Articular chondrocyte of knee joint (primary cell): ENCODE measurements at places on chromosomes 12 and 14. TPM values are rescaled to one million over a fixed set of nuclear protein-coding genes. Genes with fewer than 3 reads are reported as not detected.

KRT79 gene
- not detected in 2 replicates for total RNA-seq

RBP5 gene
- not detected in 2 replicates for total RNA-seq

RNASE1 gene
- 1.1 TPM in 1 of 2 replicates, not detected in the other for total RNA-seq

CLEC14A gene
- total RNA-seq, result 0.13 and 0.54 TPM in 2 replicates

BLTP3B gene
- 73.8 and 81.8 TPM in 2 replicates for total RNA-seq

SERPINA5 gene
- total RNA-seq, result 3.5 and 4.6 TPM in 2 replicates

STXBP6 gene
- total RNA-seq, result 1.0 and 1.2 TPM in 2 replicates

RPS26 gene
- 336 and 547 TPM in 2 replicates for total RNA-seq

CMTM5 gene
- 0.22 and 0.26 TPM in 2 replicates for total RNA-seq

C12orf56 gene
- 0.32 TPM in 1 of 2 replicates, not detected in the other for total RNA-seq

LRRIQ1 gene
- not detected in 2 replicates for total RNA-seq

CCDC85C gene
- total RNA-seq, result 7.7 and 12.3 TPM in 2 replicates

C12orf60 gene
- 1.6 and 1.9 TPM in 2 replicates for total RNA-seq

KRT6A gene
- total RNA-seq, result not detected in 2 replicates

SLC25A47 gene
- total RNA-seq, result not detected in 2 replicates

PLEKHG3 gene
- total RNA-seq, result 15.5 and 16.8 TPM in 2 replicates

TAS2R7 gene
- total RNA-seq, result 0.22 TPM in 1 of 2 replicates, not detected in the other

RPGRIP1 gene
- not detected in 2 replicates for total RNA-seq

FGF6 gene
- total RNA-seq, result not detected in 2 replicates

SERPINA6 gene
- total RNA-seq, result not detected in 2 replicates

TXNDC16 gene
- 6.9 and 9.0 TPM in 2 replicates for total RNA-seq

DAO gene
- total RNA-seq, result not detected in 2 replicates

IRAK3 gene
- 22.3 and 28.3 TPM in 2 replicates for total RNA-seq

MBD6 gene
- 3.8 and 5.2 TPM in 2 replicates for total RNA-seq

VRTN gene
- not detected in 2 replicates for total RNA-seq

NINJ2 gene
- total RNA-seq, result 5.6 and 7.7 TPM in 2 replicates

ERO1A gene
- total RNA-seq, result 83.4 and 84.5 TPM in 2 replicates

EFS gene
- 15.5 and 18.4 TPM in 2 replicates for total RNA-seq

TAS2R46 gene
- total RNA-seq, result 6.0 and 7.1 TPM in 2 replicates

SALL2 gene
- 3.0 and 4.4 TPM in 2 replicates for total RNA-seq

POLE2 gene
- 8.5 and 13.1 TPM in 2 replicates for total RNA-seq

MYO1H gene
- total RNA-seq, result not detected in 2 replicates

SLC39A9 gene
- total RNA-seq, result 112 and 114 TPM in 2 replicates

CRIP1 gene
- total RNA-seq, result 19.7 and 27.7 TPM in 2 replicates

GPR132 gene
- total RNA-seq, result 0.22 TPM in 1 of 2 replicates, not detected in the other

CDCA3 gene
- total RNA-seq, result 14.9 and 18.7 TPM in 2 replicates

PPFIA2 gene
- 0.11 TPM in 1 of 2 replicates, not detected in the other for total RNA-seq

SIVA1 gene
- 63.8 and 68.6 TPM in 2 replicates for total RNA-seq

KRT72 gene
- not detected in 2 replicates for total RNA-seq

PPP1R36 gene
- total RNA-seq, result 1.3 and 2.4 TPM in 2 replicates

TAS2R9 gene
- total RNA-seq, result 0.32 and 0.52 TPM in 2 replicates

CISTR gene
- not detected in 2 replicates for total RNA-seq

BEGAIN gene
- 5.5 and 6.8 TPM in 2 replicates for total RNA-seq

CCDC184 gene
- 0.52 and 0.97 TPM in 2 replicates for total RNA-seq

ADAMTS20 gene
- total RNA-seq, result not detected in 2 replicates

B4GALNT3 gene
- 3.1 and 3.8 TPM in 2 replicates for total RNA-seq

TMEM229B gene
- 1.2 and 1.8 TPM in 2 replicates for total RNA-seq

SMIM41 gene
- total RNA-seq, result 0.39 and 0.65 TPM in 2 replicates

DNAI7 gene
- total RNA-seq, result 0.52 and 0.86 TPM in 2 replicates
